ENCODE measurements at places on chromosomes 16 and 17.

DNA sequence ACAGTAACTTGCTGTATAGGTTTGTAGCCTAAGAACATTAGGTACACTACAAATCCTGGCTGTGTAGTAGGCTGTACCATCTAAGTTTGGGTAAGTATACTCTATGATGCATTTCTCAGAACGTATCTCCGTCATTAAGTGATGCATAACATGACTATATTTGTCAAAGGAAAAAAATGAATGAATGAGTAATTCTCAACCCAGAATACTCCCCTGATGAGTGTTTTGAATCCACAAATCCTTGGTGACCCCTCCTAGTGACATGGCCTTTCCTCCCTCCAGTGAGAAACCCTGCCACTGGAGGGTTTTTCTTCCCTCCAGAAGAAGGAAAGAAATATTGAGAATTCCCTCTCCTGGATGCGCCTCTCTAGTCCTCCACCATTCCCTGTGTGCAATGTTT is 24.0 kb upstream of the SALL1 start:
- DNase-seq: no peak

DNA sequence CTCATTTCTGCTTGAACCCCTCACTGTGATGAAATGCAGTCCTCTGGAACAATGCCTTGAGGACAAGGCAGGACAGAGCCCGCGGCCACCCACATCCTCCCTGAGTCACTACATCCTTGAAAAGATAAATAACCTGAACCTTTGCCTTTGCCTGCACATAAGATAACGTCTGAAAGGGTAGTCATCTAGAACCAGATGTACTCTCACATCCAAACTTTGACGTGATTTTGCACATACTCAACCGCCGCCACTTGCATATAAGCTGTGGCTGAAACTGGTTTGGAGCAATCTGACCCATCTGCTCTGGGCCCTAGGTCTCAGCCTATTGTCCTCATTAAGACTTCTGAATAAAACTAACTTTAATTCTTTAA is 252.1 kb downstream of the PHKB start:
- DNase-seq: peak; percentile 82

- DNase-seq: no peak
These were observed 21.6 kb upstream of the ENDOV start for GRCh38 chr17:80393241-80393890.

GRCh38 chr16:27188633-27189032 is 14.7 kb upstream of the KDM8 start:
- DNase-seq: no peak

DNA sequence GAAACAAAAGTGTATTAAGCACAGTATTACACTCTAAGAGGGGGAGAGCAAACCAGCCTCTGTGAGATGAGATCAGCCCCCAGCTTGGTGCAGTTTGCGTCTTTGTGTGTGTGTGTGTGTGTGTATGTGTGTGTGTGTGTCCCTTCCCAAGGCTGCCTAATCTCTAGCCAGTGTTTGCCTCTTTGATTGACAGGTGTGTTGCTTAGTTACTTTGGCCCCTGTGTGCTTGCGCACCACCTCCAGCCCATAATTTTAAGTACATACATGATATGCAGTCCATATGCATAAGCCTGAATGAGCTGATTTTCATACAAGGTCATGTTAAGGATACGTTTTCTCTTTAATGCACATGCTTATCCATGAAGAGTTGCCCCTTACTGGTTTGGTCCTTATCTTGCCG is 2.1 kb upstream of the KRTAP3-2 start:
- no peak for DNase-seq

GRCh38 chr16:24522751-24523150 is 16.6 kb upstream of the RBBP6 start:
- no peak for DNase-seq

DNA sequence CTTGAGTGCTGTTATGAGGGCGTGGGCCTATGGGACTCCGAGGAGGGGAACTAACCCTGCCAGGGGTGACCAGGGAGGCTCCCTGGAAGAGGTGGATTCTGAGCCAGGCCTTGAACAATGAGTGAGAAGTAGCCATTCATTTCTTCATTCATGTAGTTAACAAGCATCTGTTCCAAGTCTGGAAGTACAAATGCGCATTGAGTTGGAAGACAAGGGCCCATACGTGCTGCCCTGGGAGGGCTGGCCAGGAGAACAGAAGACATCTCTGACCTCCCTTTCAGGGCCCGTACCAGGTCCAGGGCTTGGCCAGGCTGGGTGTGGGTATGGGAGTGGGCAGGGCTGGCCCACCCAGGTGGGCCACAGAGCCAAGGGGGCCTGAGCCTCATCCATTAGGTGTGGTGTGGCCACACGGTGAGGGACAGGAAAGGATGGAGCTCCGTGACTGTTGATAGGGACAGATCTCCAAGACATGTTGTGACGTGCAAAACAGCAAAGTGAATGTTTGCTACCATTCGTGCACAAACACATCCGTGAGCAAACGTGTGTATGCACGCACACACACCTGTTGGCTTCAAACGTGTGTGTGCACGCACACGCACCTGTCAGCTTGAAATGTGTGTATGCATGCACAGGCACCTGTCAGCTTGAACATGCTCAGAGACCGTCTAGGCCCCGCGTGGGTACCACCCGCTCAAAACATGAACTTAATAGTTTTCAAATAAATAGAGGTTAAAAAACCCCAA is 46.8 kb downstream of the ZDHHC7 start:
- DNase-seq: no peak

GRCh38 chr16:9647981-9648701 is 534.1 kb downstream of the GRIN2A start:
- no peak for DNase-seq

DNA sequence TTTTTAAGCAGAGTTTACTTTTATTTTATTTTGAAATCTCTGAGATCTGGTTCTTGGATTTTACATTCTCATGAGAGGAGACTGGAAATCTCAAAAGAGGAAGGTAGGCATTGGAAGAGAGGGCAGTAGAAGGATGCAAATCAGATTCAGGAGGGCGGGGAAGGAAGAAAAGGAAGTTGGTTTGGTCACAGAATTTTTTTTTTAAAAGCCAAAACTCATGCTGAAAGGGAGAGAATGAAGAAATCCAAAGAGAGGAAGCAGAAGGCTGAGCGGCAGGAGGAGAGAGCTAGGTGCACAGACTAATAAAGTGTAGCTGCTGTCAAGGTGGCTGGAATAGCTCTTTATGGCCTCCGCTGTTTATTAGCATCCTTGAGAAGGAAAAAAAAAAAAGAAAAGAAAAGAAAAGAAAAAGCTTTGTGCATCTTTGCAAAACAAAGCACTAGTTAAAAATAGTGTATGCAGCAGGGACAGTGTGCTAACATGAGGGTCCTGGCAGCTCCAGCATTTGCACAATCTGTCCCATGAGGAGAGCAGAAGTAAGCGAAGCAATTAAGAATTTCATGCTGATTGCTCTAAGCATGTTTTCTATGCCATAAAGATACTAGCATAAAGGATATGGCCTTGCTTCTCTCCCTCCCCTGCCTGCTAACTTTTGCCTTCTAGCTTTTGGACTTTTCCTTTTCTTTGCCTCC is 194.2 kb downstream of the ZFHX3 start:
- DNase-seq: no peak

DNA sequence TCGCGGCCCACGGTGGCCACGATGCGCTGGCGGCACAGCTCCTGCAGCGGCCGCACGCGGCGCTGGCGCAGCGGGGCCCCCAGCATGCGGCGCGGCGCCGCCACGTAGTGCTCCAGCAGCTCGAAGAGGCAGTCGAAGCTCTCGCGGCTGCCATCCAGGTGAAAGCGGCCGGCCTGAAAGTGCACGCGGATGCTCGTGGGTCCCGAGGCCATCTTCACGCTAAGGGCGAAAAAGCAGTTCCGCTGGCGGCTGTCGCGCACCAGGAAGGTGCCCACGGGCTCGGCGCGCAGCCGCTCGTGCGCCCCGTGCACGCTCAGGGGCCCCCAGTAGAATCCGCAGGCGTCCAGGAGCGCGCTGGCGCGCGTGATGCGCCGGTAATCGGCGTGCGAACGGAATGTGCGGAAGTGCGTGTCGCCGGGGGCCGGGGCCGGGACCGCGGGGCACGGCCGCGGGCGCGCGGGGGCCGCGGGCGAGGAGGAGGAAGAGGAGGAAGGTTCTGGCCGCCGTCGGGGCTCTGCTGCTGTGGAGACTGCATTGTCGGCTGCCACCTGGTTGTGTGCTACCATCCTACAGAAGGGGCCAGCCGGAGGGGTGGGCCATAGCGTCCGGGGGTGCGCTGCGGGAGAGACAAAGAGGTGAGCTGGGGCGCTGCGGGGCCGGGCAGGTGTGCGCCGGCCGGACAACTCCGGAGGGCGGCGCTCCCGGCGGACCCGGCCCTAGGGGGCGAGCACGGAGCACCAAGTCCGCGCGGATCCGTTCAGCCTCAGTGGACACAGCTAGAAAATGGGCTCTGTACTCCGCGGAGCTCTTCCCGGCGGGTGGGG is 879 bp downstream of the SOCS1 start:
- DNase-seq: peak; percentile 49

- DNase-seq: no peak
These were observed 8.1 kb downstream of the SERPINF1 start for GRCh38 chr17:1769822-1770477.

GRCh38 chr16:17204206-17204605 is 266.6 kb downstream of the XYLT1 start:
- DNase-seq: no peak

DNA sequence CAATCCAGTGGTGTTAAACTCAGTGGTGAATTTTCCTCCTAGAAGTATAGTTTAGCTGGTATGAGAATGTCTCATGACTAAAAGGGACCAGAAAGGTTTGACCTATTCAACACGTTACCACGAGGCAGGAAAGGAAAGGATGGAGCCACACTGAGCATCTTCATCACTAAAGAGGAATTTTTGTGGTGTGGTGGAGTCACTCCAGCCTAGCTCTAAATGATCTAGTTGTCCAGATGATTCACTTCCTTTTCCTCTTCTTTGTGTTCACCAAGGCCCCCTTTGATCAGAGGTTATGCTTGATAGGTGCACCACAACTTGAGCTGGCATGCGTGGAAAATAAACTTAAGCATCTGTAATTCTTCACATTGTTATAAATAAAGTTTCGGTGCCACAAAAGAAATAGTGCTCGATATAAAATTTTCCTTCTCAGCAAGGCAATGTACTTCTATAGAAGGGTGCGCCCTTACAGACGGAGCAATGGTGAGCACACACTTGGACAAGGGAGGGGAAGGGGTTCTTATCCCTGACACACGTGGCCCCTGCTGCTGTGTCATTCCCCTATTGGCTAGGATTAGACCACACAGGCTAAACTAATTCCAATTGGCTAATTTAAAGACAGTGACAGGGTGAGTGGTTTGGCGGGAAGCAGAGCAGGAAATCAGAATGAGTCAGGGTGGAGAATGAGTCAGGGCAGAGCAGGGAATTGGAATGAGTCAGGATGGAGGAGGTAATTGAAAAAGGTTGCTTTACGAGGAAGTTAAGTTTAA is 254.6 kb downstream of the HS3ST3A1 start:
- peak; percentile 97 for DNase-seq

DNA sequence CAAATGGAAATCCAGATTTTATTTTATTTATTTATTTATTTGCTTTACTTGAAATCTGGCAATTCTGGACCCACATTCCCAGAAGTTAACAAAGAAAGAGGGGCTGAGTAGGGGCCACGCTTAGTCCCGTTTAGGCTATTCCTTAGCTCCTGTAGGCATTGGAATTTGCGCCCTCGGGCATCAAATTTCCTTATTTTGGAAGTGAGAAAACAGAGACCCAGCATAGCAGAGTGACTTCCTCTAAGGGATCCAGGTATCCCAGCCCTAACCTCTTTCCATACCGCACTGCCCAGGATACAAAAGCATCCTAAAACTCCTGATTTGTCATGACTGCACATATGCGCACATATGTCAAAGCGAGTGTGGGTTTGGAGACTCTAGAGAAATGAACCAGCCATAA is 19.0 kb upstream of the SMG1 start:
- DNase-seq: no peak

GRCh38 chr16:31186176-31186575 is 6.2 kb downstream of the FUS start:
- DNase-seq: no peak

DNA sequence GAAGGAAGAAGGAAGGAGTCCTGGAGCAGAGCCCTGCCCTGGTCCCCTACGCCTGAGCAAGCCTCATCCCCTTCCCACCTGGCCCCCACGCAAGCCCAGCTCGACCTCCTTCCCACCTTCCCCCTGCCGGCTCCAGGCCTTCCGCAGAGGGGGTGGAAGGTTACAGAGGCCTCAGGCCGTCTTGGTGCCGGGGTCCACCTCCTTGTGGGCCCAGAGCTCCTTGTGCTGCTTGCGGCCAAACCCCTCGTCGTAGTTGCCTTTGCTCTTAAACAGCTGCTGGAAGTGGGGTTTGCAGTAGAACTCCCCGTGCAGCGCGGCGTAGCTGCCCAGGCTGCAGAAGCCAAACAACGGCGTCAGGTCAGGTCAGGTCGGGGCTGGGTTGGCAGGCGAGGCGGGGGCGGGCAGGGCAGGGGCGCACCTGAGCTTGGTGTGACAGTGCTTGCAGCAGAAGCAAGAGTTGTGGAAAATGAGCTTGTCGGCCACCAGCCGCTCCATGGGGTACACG is 1.5 kb downstream of the LIMD2 start:
- no peak for DNase-seq

- no peak for DNase-seq
These were observed 25.2 kb downstream of the TK2 start for GRCh38 chr16:66524601-66525164.

GRCh38 chr16:54655121-54655590 is 275.5 kb upstream of the IRX5 start:
- DNase-seq: no peak

GRCh38 chr17:75472119-75472518 is 15.7 kb downstream of the TMEM94 start:
- no peak for DNase-seq

- no peak for DNase-seq
These were observed 3.5 kb downstream of the CDH13 start for GRCh38 chr16:82630219-82630618.

DNA sequence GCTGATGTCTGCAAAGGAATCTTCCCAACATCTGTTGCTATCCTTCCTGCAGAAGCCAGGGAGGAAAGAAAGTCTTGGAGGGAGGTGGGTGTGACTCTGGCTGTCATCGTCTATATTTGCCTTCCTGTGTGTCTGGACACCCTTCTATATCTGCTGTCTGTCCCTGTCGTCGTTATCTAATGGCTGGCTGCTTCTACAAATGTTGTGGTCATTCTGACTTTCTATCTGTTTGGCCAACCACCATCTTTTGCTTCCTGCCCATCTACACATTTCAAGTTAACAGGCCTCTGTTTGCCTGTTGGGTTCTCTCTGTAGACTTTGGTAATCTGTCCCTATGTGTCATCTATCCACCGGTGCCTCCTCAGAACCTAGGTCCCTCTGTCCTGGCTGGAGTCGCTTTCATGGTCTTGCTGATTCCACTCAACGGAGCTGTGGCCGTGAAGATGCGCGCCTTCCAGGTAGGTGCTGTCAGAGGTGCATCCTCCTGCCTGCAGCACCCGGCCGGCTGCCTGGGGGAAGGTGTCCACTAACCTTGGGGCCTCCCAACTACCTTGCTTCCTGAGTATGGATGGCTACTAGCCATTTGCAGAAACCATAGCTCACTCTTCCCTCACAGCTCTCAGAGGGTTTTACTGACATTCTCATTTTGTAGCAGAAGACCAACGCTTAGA is 30.2 kb downstream of the ABCC3 start:
- DNase-seq: no peak
